ENCODE measurements at places on chromosomes 7 and 10.

GRCh38 chr7:156499247-156499881, 141.2 kb upstream of the RNF32 start:
- no peak for DNase-seq

DNA sequence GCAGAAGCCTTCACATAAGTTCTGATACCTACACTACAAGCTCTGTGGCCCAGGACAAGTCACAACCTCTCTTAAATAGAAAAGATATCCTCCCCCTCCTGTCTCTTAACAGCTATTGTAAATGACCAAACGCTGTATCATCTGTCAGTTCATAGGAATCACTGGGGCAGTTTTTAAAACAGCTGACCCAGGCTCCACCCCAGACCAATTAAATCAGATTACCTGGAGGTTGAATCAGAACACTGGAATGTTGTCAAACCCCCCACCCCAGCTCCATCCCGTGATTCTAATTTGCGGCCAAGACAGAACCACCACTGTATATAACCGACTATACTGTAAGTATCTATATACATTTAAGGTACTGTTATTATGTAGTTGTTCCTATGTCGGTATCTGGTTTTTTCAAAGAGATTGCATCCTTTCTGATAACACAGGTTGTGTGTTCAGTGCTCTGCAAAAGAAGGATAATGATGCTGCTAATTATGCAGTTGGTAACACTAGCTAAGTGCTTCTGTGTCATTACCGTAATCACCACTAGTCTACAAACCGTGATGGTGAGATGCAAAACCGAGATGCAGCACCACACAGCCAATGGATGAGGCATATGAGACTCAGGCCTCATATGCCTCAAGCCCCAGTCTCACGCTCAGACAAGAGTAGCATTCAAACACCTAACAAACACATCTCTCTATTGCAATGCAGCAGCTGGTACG, 47.4 kb downstream of the TNS3 start:
- DNase-seq, result no peak

DNA sequence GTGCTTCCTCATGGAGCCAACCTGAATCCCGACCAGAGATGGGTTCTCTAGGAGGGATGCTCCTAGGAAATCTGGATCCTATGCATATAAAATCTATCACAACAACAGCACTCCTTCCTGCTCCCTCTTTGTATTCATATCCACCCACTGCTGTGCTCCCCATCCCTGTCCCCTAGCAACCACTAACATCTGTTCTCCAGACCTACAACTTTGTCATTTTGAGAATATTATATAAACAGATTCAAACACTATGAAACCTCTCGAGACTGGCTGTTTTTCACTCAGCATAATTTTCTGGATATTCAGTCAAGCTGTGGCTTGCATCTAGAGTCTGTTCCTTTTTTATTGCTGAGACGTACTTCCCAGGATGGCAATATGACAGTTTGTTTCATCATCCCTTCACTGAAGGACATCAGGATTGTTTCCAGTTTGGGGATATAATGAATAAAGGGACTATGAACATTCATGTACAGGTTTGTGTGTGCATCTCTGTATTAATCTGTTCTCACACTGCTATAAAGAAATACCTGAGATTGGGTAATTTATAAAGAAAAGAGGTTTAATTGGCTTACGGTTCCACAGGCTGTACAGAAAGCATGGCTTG, 36.0 kb upstream of the PRR15 start:
- DNase-seq, result no peak

GRCh38 chr10:31135171-31135570, 103.5 kb upstream of the ZNF438 start:
- no peak for DNase-seq

GRCh38 chr10:110081911-110082310, 74.1 kb downstream of the ADD3 start:
- no peak for DNase-seq

DNA sequence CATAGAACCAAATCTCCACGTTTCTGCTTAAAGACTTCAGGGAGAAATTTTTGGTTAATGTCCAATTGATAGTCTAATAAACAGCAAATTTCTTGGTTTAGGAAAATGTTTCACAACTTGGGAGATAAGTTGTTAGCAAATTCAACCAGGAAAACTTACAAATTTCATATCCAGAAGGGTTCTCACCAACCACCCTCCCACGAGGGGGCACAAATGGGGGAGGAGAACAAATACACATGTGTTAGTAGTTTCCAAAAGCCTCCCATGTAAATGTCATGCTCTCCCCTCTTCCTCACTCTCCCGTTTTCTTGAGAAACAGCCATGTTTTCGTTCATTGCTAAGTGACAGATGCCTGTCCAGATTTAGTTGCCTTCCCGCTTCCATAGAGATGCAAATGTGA, 10.5 kb downstream of the DOCK4 start:
- DNase-seq, result no peak

GRCh38 chr7:136030867-136031318, 53.7 kb upstream of the MTPN start:
- no peak for DNase-seq

DNA sequence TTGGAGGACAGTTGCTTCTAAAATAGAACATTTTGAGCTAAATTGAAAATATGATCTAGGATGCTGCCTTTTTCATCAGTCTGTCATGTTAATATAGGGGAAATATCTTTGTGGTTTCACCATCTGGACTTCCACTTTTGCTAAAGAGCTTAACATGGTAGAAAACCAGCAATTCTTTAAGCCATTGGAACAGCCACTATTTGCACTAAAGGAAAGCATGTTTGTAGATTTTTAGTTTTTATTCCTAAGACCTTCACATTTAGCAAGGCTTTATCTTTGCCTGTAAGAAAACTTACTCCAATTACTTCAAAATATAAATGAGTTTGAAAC, 291.0 kb downstream of the RNLS start:
- no peak for DNase-seq

GRCh38 chr7:127901895-127902703, 129.1 kb downstream of the LRRC4 start:
- no peak for DNase-seq
